ENCODE measurements at places on chromosomes 3 and 15. TPM values are rescaled to one million over a fixed set of nuclear protein-coding genes. Genes with fewer than 3 reads are reported as not detected.

- no peak for DNase-seq
Measured at GRCh38 chr3:13278783-13279531, 141.2 kb downstream of the NUP210 start.

- no peak for DNase-seq
Measured at GRCh38 chr3:59802045-59802444, 752.2 kb upstream of the CFAP20DC start.

DNA sequence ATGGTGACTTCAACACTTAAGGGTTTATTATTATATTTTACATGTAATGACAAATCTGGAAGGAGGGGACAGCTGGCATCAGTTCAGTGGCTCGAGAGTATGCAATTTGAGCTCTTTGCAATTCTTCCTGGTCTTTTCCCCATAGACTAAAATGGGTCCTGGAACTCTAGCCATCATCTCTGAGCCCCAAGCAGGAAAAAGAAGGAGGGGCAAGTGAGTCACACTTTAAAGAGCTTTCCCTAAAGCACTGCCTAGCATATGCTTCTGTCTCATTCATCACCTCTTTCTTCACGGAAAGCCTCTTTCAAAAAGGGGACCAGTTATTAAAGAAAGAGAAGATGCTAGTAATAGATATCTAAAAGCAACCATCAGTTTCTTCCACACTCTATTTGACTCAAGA, 466.3 kb downstream of the ZIC1 start:
- DNase-seq = no peak

GRCh38 chr3:182455011-182455410, 338.3 kb upstream of the ATP11B start:
- DNase-seq = no peak

GRCh38 chr3:126391631-126392030, 3.1 kb upstream of the CFAP100 start:
- no peak for DNase-seq

ZNF620 gene
- 0.65 TPM for total RNA-seq

DNA sequence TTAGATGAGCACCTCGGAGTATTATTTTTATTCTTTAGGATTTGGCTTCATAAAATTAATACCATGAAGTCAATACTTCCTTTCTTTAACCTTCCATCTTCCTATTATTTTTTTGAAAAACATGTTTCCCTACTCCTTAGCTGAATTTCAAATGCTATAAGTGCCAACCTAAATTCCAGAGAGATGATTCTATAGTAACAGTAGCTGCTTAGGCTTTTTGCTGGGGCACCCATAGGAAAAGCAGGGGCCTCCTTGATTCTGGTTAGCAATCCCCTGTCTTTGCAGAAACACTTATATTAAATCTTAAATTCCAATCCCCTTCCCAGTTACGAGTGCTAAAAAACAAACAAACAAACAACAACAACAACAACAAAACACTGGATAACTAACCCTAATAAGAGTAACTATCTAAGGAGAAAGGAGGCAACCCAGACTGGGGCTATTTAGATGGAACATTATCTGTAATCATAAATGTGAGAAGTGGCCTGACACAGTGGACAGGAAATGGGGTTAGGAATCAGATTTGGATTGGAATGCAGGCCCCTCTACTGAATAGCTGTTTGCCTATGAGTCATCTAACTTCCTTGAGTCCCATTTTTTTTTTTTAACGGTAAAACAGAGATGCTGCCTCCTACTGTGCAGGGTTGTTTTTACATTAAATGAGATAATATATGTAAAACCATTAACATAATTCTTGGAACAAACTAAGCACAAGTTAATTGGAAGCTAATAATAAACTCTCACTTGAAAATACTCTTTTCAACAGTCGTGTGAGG, 148.1 kb downstream of the WDR72 start:
- DNase-seq = no peak

All from OCI-LY7 (cell line).